ENCODE measurements at places on chromosomes 1 and 21.

GRCh38 chr1:1130206-1131120 is 14.6 kb upstream of the C1orf159 start:
- DNase-seq = no peak

DNA sequence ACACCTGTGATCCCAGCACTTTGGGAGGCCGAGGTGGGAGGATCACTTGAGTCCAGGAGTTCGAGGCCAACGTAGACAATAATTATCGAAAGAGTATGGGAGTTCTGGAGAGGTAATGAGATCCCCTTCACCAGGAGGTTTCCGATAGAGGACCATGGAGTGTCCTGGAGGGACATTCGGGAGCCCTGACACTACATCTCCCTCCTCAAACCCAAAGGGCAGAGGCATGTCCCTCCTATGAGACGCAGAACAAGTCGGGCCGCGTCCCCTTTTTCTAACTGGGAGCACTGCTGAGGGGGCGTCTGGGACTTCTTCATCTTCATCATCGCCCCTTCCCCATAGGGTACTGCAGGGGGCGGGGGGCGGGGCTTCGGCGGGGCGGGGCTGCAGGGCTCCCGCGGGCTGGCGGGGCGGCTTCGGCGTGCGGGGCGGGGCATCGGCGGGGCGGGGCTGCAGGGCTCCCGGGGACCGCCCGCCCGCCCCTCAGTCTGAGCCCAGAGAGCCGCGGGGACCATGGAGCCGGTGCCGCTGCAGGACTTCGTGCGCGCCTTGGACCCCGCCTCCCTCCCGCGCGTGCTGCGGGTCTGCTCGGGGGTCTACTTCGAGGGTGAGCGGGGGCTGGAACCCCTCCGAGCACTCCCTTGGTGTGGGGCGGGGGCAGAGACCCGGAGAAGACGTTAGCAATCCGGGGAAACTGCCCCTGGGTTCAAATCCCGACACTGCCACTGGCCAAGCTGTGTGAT is at the start of gene THEMIS2:
THEMIS2 (plus strand) TSS at position 486 of the 743 bp plus-strand sequence; CDS start at position 514, 28 bp downstream.
- DNase-seq = peak; percentile 50

DNA sequence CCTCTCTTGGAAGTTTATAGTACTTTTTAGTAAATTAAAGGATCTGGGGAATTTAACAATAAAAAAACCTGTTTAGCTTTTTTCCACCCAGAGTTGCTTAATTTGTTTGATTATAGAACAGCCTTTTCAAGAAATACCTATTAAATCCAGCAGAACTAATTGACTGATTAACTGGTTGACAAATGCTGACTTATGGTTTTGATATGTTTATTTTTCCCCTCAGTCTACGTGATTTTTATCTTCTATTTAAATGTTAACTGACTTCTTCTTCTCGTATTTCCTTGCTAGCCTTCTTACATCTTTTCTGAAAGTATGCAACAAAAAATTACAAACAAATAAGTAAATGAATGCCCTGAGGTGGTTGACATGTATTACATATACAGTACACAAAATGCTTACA is 302.9 kb upstream of the SPAG17 start:
- no peak for DNase-seq

- DNase-seq = no peak
These were observed 510.7 kb downstream of the RWDD3 start for GRCh38 chr1:95744731-95745130.

Measured in fibroblast of skin of scalp (primary cell).